ENCODE measurements at places on chromosomes 16 and 17.

- DNase-seq = no peak
These were observed 413.2 kb downstream of the SHISA9 start for GRCh38 chr16:13314633-13315032.

DNA sequence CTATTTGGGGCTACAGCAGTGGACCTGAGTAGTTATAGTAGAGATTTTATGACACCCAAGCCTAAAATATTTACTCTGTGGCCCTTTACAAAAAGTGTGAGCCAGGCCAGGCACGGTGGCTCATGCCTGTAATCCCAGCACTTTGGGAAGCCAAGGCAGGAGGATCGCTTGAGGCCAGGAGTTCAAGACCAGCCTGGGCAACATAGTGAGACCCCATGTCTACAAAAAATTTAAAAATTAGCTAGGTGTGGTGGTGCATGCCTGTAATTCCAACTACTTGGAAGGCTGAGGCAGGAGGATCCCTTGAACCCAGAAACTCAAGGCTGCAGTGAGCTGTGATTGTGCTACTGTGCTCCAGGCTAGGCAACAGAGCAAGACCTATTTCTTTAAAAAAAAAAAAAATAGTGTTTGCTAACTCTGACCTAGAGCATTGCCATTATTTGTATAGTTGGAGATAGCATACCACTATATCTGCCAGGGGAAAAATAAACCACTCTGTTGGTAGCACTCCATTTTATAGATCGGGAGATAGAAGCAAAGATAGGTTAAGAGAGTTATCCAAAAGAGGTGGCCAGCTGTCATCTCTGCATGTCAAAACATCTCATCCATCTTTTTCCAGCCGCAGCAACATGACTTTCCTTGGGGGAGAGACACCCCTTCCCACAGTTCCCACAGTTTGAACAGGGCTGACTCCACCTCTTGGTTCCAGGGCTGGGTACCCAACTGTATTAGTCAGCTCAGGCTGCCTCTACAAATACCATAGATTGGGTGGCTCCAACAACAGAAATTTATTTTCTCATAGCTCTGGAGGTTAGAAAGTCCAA is 3.0 kb upstream of the ITPRIPL2 start:
- DNase-seq = no peak

- no peak for DNase-seq
These were observed 5.0 kb downstream of the FHOD1 start for GRCh38 chr16:67242138-67242730.

DNA sequence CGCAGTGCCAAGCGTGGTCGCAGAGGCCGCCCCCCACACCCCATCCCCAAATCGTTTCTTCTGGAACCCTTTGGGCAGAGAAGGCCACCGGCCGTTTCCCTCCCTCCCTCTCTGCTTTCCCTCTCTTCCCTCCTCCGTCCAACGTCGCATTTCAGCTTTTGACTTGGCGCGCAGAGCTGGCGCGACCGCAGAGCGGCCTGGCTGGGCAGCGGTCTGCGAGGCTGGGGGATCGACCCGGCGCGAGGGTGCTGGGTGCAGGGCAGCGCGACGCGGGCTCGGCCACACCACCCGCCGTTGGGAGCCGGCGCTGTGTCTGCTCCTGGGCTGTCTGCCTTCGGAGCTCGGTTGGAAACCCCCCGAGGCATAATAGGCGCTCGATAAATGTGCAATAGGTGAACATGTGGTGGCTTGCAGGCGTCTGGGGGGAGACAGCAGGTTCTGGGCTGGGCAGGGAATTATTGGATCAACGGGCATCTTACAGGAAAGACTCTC is 2.8 kb upstream of the NTN3 start:
- DNase-seq = no peak
